ENCODE measurements at places on chromosomes 7 and 10.

DNA sequence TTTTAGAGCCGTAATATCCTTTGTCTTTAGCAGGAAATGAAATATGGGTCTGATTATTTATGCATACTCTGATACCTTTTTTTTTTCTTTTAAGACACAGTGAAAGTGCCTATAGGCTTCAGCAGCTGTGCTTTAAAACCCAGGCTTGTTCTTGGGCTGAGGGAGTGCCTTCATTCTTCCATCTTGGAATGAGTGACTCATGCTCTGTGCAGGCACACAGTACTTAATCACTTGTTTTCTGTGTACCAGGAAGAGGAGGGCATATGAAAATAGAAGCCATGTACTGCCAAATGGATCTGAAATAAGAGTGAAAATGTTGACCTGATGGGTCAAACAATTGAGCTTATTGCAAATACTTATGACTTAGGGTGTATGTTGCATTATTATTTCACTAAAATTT lies 12.0 kb downstream of the INPP5F start:
- DNase-seq = peak; percentile 51

GRCh38 chr10:37634351-37634880 lies 223.0 kb downstream of the ZNF248 start:
- no peak for DNase-seq

DNA sequence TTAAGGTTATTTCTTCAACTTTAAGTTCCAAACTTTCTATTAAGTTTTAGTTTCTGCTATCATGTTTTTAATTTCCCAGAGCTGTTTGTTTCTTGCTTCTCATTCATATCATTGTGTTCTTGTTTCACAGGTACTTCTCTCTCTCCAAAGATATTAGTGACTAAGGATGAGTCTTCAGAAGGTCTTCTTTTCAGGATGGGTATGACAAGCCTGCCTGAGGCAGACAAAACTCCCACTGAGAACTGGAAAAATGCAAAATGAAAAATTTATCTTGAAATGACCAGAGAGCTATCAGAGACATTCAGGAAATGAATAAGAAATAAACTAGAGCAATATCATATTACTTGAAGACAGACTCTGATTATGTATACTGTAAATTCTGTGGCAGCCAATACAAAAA lies 110.8 kb upstream of the EGFR start:
- DNase-seq = no peak

GRCh38 chr7:34138483-34138882 lies 233.1 kb downstream of the BMPER start:
- DNase-seq = no peak

- DNase-seq = no peak
These were observed 231.6 kb downstream of the VTI1A start for GRCh38 chr10:112678581-112678980.

DNA sequence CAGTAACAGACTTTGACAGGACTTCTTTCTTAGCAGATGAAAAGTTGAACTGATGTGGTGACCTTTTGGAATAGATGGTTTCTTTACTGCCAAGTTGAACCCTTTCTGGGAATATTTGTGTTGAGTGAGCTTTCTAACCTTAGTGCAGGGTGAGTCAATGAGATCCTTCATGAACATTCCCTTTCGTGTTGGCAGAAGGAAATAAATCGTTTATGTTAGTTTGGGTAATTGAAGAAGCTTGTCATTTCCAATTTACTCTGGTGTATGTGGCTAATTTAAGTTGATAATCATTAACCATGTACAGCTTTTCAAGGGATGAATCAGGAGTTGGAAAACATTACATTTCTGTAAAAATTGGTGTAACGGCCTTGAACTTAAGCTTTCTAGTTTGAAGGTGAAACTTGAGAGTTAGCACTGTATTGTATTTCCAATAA lies 43.4 kb downstream of the PTTG1IP2 start:
- no peak for DNase-seq

DNA sequence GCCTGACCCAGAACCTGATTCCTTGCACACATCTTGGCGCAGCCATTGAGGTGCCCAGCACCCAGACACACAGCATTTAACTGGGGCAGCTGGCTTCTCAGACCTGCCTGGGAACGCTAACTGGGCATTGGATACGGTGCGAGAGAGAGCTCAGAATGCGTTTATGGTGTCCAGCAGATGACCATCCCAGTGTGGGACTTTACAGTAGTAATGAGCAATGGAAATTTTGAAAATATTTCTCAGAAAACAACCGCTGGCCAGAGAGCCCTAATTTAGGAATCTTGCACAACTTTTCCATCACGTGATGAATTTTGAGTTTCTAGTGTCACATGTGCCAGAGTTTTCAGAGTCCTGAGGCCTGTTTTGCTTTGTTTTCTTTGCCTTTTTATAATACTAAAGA lies 78.2 kb upstream of the SEC61G start:
- no peak for DNase-seq
